CD4-positive, alpha-beta T cell treated with Interleukin-17A for 4 hours (primary cell): ENCODE measurements at places on chromosomes 5 and 9.

DNA sequence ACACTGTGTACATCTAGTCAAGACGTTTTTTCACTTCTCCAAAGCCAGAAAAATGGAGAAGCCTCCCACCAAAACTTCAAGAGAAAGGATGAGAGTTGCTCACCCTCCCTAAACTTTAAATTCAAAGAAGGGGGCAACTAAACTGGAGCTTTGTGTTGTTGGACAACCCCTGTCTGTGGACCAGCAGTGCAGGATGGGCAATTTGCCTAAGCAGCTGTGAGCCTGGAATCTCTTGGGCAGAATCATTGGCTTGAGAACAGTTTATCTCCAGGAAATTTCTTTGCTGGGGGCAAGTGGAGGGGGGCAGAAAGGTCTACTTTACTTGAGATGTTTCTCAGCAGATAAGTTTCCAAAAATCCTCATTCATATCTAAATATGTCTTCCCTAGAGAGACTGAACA lies 151.8 kb downstream of the MUSK start:
- no peak for DNase-seq

GRCh38 chr9:96604004-96604319 lies 15.7 kb downstream of the CDC14B start:
- no peak for DNase-seq

GRCh38 chr5:169044962-169045361 lies 256.0 kb downstream of the SLIT3 start:
- no peak for DNase-seq

GRCh38 chr5:123800640-123801039 lies 288.7 kb downstream of the CSNK1G3 start:
- no peak for DNase-seq

- no peak for DNase-seq
Observed at GRCh38 chr9:128317629-128318028, 4.6 kb downstream of the TRUB2 start.

DNA sequence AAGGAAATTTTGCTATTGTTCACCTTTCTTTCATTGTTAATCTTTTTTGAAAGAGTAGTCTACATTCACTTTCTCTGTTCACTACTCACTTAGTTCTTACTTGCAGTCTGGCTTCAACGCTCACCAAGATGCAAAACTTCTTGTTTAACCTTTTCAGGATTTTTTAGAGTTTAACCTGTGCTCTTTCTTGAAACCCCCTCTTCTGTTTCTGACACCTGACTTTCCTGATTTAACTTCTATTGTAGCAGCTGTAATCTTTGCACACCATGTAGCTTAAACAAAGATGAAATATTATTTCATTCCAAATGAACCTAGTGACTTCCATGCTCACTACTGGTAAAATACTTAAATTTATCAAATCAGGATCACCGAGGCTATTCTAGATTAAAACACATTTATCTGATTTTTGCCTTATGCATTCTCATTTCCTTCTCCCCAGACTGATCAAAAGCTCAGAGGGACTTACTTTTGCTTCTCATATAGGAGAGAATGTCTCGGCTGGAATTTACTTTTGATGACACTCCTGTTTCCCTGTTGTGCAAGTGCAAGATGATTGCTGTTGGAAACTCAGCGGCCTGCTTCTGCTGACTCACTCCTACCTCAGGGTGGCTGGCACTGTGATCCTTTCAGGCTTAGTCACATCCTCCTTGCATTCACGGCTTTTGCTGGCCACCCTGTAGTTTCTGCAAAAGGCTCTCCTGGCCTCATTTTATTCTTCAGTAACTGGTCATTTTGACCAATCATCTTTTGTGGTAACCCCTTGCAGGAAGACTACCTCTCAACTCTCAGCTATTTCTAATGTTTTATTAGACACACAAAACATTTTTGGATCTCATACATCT lies 109.3 kb upstream of the IFNE start:
- peak; percentile 48 for DNase-seq

DNA sequence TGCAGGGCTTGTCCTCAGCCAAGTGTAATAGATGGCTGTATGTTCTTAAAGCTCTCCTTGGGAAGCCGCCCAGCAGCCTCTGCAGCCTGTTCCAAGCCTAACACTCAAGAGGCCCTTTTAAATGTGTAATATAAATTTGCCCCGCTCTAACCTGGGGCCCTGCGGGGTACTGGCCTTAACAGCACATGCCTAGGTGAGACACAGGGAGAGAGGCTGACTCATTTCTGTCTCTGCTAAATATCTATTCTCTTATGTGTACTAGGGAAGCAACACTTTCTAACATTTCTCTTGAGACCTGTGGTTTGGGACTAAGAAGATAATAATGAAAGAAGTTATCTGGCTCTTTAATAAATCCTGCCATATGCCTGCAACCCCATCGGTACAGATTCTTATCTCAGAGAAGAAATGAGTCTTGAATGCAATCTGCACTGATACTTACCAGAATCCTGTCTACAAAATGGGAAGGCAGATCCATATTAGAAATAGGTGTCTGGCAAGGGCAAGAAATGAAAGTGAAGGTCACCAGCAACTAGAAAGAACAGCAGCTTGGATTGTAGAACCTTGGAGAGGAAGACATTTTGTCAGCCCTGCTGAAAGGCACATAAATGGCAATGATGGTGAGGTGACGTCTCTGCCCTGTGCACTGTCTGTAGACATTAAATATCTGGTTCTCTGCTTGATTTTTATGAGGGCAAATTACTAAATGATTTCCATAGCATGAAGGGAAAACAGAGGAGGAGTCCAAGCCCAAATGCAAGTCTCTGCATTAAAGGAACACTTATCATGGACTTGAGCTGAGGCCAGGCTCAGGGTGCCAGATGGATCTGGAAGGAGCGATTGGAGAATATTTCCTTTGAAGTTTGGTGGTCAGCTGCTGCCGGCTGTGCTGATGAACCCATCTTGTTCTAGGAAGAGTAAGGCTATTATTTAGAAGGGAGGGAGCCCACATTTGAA lies 14.5 kb upstream of the TGFBI start:
- DNase-seq, result no peak

- DNase-seq, result no peak
Observed at GRCh38 chr9:108316630-108317029, 539.2 kb downstream of the ACTL7B start.

GRCh38 chr5:116532762-116533525 lies 41.7 kb downstream of the SEMA6A start:
- no peak for DNase-seq

DNA sequence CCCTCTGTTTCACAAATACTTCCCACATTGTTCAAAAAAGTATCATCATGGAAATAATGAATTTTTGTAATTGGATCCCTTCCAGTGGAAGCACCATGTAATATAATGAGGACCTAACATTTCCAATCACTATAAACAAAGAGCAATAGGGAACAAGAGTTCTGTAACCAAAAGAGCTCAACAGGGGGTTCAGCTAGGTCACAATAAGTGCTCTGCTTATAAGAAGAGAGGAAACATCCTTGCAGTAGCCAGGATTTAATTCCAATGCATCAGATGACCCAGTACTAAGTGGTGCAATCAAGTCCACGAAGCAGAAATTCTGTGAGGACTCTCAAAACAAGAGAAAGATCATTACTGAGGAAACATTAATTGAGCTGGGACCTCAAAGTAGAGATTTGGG lies 5.9 kb downstream of the SERINC5 start:
- DNase-seq, result no peak

DNA sequence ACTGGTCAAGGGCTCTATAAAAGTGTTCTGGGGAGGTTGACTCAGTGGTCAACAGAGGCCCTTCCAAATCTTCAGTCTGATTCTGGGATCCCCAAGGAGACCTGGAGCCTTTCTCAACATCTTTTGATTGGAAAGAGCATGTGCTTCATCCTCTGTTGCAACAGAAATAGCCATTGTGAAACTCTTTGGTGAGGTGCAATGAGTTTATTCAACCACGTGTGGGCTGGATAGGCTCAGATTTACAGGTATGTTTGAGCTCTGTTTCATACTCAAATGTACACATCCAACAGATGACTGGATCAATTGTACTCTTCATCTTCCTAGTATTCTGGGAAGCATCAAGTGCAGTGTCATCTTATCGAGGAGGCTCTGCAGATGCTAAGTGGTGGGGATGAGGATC lies 60.5 kb downstream of the CTSL start:
- DNase-seq, result no peak

DNA sequence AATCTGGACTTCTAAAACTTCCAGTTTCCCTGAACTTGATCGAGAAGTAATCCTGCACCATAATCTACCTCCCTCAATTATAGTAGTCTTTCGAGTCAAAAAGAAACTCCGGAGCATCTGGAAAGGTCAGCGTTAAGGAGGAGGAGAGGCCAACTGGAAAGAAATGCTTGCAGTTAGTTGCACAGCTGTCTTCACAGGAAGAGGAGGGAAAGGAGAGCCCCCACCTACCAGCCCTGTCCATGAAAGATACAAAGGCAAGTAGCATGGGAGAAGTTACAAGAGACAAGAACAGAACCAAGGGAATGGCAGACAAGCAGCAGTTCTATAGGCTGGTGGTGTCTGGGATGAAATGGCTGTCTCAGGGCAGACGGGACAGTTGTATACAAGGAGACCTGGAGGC lies 170.6 kb downstream of the RAB3C start:
- DNase-seq, result no peak
